HL-60 (cell line): ENCODE measurements at places on chromosomes 6 and 20.

GRCh38 chr20:40717343-40717865, 28.4 kb upstream of the MAFB start:
- DNase-seq, result no peak

DNA sequence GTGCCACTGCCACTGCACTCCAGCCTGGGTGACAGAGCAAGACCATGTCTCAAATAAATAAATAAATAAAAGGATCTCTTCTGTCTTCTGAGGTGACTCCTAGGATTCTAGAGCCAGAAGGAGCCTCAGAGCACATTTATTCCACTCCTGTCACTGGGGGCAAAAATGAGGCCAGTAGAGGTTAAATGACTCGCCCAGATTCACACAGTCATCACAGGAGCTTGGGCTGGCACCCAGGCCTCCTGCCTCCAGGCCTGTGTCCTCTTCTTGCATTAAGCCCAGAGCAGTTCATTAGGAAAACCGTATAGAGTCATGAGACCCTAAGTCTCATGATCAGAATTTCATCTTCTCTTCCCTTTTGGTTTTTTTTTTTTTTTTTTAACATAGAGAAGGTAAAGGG, 243.3 kb downstream of the NRN1 start:
- no peak for DNase-seq

DNA sequence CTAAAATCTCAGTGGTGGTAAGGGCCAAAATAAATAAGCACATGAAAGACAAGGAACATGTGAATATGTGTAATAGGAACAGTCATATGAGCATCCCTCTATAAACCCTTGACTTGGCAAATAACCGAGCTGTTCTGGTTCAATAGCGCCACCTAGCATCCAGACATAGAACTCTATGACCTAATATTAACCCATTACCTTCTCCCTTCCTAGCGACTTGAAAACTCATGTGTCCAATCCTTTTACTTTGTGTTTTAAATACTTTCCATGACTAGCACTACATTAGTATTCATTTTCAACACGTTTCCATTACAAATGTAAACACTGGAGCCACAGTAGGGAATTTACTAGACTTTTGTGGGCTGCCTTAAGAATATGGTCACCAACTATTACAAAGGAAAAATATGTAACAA, 279.7 kb downstream of the UST start:
- DNase-seq, result peak; percentile 15

GRCh38 chr20:24766826-24767622, 182.0 kb upstream of the CST7 start:
- DNase-seq, result no peak

DNA sequence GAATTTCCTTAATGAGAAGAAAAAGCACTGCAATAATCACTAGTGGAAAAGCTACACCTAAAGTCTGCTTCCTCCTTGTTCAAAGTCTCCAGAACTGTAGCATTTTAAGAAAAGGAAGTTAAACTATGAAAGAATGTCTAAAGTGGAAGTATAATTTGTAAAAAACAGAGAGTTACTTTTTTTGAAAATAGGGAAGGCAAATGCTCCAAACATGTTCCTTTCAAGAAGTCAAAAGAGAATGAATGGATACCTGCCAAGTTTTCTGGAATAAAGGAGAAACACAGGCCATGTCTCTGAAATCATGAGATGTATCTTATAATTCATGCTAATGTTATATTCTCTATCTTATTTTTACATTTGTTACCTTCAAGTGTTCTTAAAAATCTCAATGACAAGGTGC, 60.7 kb upstream of the ADGRG6 start:
- DNase-seq, result no peak

GRCh38 chr6:161198783-161199460, 74.9 kb downstream of the AGPAT4 start:
- DNase-seq, result no peak

DNA sequence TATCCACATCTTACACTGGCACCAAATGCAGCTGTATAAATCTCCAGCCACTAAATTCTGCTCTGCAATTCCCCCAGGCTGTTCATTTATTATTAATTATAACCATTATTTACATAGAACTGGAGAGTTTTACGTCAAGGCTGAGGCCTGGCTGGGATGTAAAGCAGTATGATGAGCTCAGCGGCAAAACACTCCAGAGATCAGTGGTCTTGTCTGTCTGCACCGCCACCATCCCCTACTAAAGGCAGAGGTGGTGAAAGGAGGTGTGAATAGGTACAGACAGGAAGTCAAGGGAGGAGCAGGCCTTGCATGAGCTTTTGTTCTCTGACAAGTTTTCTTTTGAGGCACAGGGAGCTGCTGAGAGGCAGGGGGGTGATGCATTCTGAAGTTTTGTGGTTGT, 159.9 kb upstream of the PCSK2 start:
- DNase-seq, result no peak

GRCh38 chr6:83514866-83515466, 2.6 kb downstream of the PRSS35 start:
- DNase-seq, result peak; percentile 46

GRCh38 chr6:2802521-2803060, 37.4 kb downstream of the WRNIP1 start:
- no peak for DNase-seq

DNA sequence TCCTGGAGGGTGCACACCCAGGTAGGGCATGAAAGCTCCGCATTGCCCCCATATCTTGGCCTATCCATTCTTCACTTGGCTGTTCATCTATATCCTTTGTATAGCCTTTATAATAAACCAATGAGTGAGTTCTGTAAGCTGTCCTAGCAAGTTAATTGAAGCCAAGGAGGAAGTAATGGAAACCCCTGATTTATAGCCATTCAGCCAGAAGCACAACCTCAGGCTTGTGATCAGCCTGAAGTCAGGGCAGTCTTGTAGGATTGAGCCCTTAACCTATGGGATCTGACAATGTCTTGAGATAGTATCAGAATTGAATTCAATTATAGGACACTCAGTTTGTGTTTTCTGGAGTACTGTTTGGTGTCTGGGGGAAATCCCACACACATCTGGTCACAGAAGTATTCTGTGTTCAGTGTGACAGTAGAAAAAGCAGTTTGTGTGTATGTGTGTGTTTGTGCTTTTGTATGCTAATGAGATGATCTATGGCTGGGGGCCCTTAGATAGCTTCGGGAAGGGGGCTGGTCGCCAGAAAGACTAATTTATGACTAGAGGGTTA, 5.7 kb downstream of the NT5E start:
- no peak for DNase-seq

DNA sequence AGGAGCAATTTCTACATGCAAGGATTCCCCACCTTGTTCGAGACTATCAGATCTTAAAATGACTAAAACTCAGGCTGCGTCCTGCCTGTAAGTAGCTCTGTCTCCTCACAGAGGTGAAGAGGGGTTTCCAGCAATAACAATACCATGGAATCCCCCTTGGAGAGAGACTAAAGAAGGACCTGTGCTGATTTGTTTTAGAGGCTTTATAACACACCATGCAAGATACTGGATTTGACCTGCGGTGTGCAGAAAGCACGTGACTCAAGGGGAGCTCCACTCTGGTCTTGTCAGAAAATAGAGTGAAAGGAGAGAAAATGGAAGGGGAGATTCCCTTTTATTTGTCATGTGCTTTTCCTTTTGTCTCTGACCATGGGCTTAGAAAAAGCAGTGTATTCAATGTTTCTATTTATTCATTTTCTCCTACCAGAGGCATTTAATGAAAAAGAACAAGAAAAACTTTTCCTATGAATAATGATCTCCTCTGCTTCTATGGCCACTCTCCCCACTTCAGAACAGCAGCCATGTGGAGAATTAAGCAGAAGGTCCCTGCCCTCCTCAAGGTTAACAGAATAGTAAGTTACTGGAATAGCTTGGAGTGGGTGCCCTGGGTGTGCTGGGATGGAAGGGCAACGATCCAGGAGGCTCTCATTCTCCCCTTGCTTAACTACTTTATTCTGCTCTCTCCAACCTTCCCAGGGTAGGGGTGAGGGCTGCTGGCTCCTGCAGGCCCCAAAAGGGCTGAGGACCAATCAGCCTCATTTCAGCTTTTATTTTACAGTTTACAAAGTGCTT, 19.2 kb upstream of the MRPS10 start:
- no peak for DNase-seq

DNA sequence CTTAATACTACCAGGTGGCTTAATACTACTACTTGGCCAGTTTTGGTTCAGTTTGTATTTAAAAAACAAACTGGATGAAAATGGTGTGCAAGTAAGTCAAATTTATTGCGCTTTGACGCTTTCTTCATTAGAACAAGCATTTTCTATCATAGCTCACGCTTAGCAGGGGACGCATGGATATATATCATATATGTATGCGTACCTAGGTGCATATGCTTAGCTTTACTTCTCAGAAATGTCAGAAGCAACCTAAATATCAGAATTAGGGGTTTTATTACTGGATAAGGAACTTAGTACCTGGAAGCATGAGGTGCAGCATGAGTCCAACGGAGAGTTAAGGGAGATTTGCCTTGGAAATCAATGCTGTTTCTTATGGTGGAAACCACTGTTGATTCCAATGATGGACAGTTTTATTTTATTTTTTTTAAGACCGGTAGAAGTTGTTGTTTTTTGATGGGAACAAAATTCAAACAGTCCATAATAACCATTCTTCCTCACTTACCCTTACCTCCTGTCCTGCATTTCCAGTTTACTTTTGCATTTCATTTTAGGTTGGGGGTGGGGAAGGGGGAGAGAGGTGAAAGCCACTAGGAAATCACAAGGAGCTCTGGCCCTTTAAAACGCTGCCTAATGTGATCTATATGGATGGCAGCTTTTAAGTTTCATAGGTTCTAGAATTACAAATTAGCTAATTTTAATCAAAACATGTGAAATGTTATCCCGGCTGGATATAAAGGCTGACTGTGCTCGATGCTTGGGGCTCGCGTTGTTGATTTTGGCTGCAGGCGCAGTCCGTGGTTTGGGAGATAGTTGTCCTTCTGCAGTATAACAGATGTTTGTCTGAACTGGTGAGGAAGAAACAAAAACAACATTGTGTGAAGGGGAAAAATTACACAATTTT, 2.1 kb downstream of the SOBP start:
- peak; percentile 35 for DNase-seq

- no peak for DNase-seq
These were observed 95.0 kb downstream of the SAMD5 start for GRCh38 chr6:147603392-147604081.

DNA sequence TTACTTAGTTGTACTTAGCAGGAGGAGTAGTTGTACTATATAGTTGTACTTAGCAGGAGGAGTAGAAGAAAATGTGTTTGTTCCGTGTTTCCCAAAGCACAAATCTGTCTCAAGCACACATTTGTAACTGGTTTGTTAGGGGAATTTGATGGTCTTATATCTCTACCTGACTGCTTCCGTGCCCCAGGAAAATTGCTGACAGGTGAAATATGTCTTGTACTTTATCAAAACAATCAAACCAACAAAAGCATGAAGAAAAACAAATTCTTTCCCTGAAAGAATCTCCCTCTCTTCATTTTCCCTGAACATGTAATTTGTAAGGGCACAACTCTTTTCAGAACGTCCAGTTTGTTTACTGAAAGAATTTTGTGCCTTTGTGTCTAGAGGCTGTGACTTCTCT, 106.6 kb upstream of the RGS17 start:
- no peak for DNase-seq

DNA sequence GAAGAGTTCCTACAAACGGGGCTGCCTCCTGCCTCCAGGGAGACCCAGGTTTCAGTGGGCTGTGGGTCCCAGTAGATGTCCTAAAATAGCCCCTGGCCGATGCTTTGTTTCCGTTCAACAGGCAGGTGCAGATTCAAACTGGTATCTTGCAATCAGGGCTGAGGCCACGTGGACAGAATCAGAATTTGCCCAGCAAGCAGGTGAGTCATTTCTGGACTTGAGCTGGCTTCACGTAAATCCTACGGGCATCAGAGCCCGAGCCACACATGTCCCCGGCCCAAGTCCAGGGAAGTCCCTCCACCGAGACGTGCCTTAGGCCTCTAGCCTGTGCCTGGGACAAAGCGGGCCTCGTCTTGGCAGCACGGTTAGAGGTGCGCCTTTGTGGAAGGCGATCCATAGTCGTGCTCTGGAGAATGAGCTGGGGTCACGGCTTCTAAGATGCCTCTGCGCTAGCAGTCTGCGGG, 101.6 kb upstream of the FRMD1 start:
- no peak for DNase-seq

DNA sequence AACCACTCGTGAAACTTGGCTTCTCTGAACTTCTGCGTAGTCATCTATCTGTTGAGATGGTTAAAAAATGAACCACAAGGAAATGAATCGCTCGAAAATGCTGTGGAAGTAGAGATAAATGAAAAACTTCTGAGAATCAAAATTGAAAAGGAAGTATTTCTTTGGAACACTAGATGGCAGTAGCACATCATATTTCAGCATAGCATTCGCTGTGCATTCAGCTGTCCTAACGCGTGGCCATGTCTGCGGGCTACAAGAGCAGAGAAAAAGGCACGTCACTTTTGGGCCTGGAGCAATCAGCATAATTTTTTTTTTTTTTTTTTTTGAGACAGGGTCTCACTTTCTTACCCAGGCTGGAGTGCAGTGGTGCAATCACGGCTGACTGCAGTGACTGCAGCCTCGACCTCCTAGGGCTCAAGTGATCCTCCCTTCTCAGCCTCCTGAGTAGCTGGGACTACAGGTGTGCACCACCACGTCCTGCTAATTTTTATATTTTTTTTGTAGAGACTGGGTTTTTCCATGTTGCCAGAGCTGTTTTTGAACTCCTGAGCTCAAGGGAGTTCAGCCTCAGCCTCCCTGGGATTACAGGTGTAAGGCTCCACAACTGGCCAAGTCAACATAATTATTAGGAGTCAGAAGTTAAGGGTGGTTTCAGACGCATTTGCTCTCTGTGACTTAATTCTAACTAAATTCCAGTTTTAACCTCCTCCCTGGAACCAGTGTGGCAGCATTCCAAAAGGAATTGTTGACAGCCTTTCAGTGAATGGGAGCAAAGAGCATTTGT, 8.8 kb upstream of the PERP start:
- DNase-seq, result peak; percentile 56

DNA sequence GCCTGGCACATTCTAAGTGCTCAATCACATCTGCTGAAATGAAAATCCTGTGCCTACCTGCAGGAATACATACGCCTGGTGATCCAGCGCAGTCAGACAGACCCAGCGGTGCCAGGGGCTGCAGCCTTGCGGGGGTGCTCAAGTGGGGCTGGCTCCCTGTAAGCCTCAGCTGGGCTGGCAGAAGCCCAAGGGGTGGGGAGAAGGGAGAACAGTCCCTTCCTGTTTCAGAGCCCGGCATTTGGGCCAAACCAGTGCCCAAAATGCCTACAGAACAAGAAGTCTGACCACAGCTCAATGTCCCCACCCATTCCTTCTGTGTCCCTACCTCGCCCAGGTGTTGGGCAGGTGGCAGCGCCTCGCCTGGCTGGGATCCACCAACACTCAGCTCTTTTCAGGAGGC, 22.6 kb downstream of the KCNK15 start:
- DNase-seq, result no peak

GRCh38 chr6:45663251-45664221, 285.8 kb upstream of the SUPT3H start:
- no peak for DNase-seq

GRCh38 chr6:106685833-106686232, 56.5 kb downstream of the QRSL1 start:
- no peak for DNase-seq

DNA sequence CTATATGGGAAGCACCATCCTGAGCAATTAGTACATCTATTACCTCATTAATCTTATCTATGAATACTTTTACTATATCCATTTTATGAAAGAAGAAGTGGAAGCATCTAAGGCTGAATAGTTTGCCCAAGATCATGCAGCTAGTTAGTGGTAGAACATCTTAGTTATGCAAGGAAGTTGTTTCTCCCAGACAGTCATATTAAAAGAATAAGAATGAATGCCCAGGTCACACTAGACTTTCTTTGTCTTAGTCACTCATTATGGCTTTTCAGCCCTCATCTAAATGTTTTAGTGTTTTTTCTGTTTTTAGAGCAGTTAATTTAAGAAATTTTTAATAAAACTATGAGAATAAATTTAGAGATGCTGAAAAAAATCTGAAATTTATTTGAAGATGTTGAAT, 517.5 kb downstream of the CDKAL1 start:
- DNase-seq, result no peak
